CD4-positive, alpha-beta memory T cell (primary cell): ENCODE measurements at places on chromosomes 3 and 15. TPM values are rescaled to one million over a fixed set of nuclear protein-coding genes. Genes with fewer than 3 reads are reported as not detected.

DNA sequence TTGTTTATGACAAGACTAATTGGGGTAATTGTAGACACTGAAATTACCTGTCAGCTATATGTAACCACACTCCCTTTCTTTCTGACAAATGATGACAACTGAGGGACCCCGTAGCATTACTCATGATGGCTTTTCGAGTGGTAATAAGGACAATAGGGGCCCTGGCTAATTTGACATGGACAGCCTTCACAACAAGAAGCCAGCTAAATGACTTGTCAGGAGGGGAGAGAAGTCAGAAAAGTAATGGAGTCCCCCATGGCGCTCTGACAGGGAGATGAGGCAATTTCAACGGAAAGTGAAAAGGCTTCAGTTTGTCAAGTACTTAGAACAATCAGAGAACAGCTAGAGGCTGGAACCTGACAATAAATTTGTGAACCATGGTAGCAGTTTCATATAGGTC is 177.3 kb downstream of the CDIN1 start:
- DNase-seq: no peak

DNA sequence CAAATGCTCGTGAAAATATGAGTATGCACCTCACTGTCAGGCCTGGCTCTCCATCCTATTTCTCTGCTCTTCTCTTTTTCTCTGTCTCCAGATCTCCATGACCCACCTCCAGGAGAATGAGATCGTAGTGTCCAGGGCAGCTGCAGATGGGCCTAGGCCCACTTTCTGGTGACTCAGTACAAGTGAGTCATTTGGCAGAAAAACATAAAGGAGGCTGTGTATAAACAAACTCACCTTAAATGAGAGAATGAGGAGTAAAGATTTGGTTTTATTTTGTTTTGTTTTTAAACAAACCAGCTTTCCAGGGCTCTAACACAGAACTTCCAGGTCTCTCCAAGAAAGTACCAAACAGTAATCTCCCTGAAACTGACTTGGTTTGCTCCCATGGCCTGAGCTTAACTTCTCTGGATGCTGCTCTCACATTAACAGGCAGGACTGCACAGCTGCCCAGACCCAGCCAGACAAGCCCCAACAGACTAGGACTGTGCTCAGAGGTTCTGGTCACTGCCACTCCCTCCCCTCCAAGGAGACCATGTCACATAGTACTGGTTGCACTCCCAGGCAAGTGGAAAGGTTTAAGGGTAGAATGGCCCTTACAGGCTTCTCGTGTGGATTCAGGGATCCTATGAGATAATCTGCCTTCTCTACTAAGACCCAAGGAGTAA is 1.5 kb upstream of the HEG1 start:
- DNase-seq: no peak

DNA sequence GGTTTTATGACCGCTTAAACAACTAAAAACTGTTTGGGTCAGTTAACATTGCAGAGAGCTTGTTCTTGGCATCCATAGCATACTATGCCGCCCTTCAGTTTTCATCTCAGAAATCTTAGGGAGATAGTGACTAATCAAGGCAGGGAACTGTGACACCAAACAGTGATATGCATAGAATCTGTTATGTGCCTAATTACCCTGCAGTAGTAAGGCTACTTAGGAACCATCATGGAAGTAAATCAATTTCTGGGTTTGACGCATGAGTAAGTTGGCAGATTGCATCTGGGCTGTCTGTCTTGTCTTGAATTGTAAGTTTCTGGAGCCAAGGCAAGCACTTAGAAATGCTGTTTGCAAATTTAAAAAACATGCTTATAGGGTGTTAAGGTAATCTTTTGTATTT is 22.5 kb downstream of the KCTD6 start:
- DNase-seq: no peak

Gene GOLGA8T
- total RNA-seq: 0.72 TPM
